ENCODE measurements at places on chromosomes 7 and 10.
A peak's percentile ranks its signal among the peaks of the same experiment; 100 is the strongest.

DNA sequence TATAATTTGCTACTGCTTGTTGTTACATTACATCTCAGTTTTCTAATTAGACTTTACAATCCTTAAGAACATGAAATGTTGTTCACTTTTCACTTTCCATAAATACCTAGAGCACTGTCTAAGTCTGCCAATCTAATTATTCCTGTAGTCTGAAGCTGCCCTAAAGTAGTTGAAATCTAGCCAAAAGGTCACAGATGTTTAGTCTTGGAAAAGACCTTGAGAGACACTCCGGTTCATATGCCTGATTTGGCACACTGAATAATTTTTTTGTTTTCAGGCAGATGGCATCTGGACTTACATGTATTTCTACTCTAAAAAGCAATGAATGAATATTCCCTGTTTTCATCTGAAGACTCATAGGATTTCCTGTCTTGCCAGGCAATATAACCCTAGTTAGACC lies 359.1 kb downstream of the ANKRD7 start:
- peak; percentile 81 for DNase-seq

DNA sequence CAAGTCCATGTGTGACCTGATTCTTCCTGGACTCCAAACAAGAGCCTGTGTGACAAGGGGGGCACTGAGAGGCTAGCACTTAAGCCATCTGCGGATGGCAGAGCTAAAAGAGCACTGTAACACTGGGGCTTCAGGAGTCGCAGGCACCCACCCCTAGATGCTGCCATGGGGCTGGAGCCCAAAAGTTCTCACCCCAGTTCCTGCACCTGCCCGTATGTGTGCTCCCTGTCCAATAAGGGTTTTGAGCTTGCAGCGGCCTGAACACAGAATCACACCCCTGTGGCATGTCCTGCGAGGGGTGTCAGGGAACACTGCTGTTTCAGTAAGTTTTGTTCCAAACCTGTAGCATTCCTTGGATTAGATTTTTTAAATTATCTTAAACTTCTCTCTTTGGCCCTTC lies 53.2 kb upstream of the GPR37 start:
- no peak for DNase-seq

DNA sequence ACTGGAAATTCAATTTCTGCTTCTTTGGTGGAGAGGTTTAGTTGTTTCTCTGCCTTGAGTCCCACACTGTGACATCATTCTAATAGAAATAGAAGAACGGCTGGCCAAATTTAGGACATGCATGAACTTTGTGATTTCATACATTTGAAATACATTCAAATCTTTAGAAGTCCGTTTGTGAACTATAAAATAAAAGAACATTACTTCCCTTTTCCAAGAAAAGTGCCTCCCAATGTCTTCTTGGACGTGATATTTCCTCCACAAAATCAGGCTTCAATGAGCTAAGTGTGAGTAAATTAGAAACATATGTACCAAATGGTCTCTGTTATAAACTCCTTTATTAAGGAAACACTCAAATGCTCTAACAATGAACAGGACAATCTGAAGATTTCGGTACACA lies 314.5 kb upstream of the AKR1E2 start:
- no peak for DNase-seq

DNA sequence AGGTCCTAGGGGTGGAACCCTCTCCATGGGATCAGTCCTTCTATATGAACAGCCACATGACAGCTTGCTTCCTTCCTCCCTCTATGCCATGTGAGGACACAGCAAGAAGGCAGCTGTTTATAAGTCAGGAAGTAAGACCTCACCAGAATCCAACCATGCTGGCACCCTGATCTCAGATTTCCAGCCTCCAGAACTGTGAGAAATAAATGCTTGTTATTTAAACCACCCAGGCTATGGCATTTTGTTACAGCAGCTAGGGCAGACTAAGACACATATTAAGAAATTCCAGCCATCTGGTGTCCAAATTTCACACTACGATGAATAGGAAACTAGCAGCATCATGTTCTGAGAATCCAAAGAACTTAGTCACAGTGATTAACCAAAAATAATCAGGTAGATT lies 140.1 kb downstream of the ZFAND4 start:
- DNase-seq, result no peak

GRCh38 chr10:36903040-36903439 lies 222.4 kb upstream of the ANKRD30A start:
- no peak for DNase-seq

DNA sequence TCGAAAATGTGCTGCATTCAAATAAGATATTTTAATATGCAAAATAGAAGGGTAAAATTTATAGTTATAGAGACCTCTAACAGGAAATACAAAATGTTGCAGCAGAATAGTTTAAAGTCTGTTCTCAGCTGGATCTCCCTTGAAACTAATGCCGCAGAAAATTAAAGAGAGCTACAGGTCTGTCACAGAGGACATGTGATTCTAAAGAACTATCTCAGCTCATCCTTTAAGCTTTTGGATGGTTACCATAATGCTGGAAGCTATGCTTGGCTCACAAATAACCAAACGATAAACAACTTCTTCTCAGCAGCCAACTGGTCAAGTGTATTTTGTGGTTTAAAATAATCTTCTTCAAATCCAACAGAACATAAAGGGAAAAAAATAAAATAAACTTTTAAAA lies 353.0 kb downstream of the PARD3 start:
- no peak for DNase-seq

DNA sequence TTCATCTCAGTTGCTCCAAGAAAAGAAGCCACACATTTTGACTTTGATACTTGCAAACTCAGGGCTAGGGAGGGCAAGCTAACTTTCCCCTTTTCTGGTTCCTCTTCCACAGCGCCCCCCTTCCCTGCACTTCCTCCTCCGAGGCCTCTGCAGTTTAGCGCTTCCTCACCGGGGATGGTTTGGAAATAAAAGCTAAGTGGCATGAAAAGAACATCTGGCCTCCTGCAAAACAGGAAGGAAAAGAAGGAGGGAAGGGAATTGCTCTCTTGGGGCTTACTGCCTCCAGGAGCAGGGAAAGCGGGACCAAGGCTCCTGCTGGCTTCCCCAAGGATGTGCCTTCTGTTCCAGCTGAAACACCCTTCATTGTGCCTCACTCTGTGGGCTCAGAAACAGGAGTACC lies 42.3 kb downstream of the PRKCQ start:
- DNase-seq, result no peak

DNA sequence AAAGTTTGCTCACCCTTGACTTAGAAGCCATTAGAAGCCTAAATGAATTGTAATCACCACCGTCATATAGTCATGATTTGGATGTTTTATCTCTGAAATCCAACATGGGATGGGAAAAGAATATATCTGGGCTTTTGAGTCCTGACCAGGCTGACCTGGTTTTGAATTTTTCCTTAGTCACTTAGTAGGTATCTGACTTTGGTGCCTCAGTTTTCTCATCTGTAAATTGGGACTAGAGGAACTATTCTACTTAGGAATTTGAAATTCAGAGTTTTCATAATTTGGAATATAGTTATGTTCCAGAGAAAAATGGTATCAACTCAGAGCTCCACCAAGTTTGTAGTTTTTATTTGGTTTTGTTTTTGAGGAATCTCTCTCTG lies 40.9 kb downstream of the SHOC2 start:
- DNase-seq, result no peak

GRCh38 chr7:2371329-2371728 lies 16.7 kb downstream of the EIF3B start:
- no peak for DNase-seq

DNA sequence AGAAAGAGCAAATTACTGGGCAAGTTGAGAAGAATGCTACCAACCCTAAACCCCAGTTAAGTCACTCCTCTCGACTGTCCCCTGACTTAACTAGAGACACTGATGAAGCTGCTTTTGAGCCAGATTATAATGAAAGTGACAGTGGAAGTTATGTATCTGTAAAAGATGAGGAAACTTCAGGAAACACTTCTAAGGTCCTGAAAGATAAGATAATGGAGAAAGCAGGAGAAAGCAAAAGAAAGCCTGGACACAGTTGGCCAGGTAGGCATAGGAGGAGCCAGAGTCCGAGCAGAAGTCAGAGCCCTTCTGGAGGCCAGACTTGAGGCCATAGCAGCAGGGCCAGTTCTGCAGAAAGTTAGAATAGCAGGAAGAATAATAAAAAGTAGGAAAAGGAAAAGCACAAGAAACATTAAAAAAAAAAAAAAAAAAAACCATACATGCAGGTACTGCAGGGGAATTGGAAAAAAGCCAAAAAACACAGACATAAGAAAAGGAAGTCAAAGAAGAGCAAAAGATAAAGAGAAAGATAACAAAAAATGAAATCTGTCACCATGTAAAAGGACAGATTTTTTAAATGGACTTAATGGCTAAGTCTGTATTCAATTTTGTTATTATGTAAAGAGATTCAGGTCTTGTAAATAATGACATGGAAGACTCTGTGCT lies 101.0 kb upstream of the KCNMA1 start:
- DNase-seq, result no peak

DNA sequence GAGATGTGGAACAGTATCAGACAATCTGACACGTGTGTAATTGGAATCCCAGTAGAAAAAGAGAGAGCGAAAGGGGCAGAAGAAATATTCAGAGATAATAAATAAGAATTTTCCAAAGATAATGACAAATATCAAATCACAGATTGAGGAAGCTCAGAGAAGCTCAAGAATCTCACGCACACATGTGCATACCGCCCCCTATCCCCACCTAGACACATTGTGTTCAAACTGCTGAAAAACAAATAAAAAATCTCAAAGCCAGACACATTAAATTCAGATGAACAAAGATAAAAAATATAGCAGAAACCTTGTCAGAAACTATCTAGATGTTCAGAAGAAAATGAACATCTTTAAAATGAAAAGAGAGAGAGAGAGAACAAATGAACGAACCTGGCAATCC lies 17.2 kb downstream of the SFR1 start:
- no peak for DNase-seq

DNA sequence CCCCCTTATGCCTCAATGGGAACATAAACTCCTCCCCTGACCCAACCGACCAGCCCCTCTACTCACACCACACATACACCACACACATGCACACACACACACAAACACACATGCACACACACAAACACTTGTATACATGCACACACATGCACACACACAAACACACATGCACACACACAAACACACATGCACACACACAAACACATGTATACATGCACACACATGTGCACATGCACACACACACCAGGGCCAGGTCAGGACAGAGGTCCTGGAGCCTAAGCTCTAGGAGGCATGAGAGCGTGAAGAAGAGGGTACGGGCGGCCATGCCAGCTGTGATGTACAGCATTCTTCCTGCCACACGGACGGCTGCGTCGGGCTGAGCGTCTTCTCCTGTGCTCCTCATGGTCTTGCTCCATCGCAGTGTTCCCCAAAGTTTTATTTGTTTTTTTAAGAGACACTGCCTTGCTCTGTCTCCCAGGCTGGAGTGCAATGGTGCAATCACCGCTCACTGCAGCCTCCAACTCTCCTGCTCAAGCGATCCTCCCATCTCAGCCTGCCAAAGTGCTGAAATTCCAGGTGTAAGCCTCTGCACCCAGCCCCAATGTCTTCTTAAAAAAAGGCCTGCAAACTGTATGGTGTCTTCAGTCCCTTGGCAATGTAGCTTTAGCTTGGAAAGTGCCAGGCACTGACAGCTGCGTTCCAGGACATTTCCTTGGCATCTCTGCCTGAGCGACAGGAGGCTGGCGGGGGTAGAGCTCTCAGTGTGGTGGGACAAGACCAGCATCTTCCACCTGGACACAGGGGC lies 38.8 kb upstream of the INPP5A start:
- no peak for DNase-seq

DNA sequence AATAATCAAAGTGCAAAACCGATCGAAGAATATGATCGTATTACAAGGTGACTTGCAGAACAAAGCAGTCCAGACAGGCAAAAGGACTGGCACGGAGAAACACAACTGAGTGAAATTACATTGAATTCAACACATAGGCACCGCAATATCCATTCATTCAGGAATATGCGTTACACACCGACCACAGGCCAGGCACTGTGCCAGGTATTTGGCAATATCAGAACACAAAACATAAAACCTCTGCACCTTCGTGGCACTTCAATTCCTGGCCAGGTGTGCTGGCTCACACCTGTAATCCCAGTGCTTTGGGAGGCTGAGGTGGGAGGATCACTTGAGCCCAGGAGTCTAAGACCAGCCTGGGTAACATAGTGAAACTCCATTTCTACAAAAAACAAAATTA lies 187.9 kb downstream of the DIP2C start:
- no peak for DNase-seq

DNA sequence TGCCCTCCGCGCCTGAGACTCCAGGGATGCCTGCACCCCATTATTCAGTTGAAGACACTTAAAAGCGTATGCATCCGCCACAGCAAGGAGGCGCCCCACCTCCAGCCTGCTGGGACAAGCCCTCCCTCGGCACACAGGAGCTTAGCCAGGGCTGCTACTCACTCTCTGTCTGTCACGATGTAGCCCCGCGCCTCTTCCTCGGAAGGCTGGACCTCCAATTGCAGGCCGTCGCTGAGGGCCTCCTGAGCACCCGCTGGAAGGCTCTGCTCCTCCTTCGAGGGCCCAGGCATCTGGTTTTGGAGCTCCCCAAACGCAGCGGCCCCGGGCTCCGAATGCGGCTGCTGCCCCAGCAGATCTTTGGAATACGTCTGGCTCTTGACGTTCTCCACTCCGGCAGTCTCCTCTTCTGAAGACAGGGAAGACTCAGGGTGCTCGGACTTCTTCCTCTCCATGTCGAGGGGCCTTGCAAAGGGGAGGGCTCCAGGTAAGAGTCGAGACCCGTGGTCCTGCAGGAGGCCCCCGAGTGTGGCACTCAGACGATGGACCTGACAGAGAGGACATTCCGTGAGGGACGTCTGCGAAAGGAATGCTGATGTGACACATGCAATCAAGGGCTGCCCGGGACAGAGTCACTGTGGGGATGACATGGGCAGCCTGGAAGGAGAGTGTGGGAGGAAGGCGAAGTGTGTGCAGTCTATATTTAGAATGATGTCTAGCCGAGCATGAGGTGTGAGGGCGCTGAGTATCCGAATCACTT lies 453.9 kb downstream of the PTPRN2 start:
- DNase-seq, result no peak

DNA sequence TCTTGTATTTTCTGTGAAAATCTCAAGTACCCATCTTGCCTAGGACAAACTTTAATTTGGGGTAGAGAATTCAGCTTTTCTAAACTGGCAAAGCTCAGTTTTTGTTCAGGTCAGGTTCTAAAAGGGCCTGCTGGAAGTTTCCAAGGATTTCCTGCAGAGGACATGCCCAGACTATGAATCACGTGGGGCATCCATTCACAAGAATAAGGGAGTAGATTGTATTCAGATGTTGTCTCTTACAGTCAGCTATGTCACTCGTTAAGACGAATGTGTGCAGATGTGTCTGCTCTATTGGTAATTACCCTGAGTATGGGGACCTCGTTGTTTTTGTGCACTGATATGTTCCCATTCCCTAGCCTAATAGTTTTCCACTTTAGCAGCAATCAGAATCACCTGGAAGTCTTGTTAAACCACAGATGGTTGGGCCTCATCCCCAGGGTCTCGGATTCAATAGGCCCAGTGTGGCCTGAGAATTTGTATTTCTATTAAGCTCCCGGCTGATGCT lies 81.0 kb upstream of the ITPRID1 start:
- no peak for DNase-seq

GRCh38 chr10:9301554-9301953 lies 1247.1 kb downstream of the GATA3 start:
- DNase-seq, result no peak
